Activated CD4-positive, alpha-beta T cell treated with anti-CD3 and anti-CD28 coated beads, Interleukin-10, Interleukin-2, amounts not matched to agents 100 ng/mL and 50 ng/mL, durations not matched to agents 16 hours and 8 hours (primary cell): ENCODE measurements at places on chromosomes 6 and 20.

- DNase-seq, result no peak
Measured at GRCh38 chr6:100188754-100189153, 194.7 kb upstream of the MCHR2 start.

DNA sequence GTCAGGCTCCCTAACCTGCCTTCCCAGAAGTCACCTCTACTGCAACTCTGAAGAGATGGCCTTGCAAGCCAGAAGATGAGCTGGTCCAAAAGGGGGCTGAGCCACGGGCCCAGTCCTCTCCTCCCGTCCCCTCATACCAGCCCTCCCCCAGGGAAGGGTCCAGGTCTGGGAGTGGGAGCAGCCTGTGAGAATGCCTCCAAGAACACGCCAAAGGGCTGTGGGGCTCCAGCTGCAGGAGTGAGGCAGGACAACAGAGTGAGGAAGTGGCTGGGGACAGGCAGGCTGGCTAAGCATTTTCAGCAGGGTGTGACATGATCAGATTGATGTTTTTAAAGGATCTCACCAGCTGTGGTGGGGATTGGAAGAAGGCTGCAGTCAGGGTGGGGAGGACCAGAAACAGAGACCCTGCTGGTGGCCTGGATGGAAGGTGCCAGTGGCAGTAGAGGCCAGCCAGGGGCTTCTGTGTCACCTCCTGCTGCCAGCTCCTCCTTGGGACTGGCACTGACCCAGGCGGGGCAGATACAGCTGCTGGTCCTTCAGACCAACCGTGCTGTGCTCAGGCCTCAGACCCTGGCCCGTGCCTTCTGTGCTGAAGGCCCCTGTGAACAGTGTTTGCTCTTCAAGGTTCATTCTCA, 257.6 kb downstream of the NRN1 start:
- no peak for DNase-seq

GRCh38 chr6:34319471-34319885, 70.7 kb upstream of the SMIM29 start:
- no peak for DNase-seq

GRCh38 chr6:49546331-49546730, 4.1 kb upstream of the C6orf141 start:
- DNase-seq, result no peak

GRCh38 chr6:7134999-7135745, 27.4 kb downstream of the RREB1 start:
- DNase-seq, result peak; percentile 47

GRCh38 chr20:32535316-32535952, 49.7 kb downstream of the NOL4L start:
- DNase-seq, result no peak

DNA sequence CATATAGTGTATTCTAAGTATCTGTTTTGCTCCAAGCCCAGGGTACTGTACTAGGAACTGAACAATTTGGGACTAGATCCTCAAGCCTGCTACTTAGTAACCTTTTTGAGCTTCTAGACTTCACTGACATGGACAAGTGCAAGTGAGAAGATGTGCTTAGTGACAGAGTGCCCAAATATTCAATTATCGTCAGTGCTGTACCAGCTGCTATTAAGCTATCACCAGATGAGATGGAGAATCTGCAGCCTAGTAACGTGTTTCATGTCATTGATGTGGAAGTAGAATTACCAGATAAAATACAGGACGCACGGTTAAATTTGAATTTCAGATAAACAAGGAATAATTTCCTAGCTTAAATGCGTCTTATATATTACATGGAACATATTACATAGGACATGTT, 218.3 kb downstream of the ARID1B start:
- no peak for DNase-seq

DNA sequence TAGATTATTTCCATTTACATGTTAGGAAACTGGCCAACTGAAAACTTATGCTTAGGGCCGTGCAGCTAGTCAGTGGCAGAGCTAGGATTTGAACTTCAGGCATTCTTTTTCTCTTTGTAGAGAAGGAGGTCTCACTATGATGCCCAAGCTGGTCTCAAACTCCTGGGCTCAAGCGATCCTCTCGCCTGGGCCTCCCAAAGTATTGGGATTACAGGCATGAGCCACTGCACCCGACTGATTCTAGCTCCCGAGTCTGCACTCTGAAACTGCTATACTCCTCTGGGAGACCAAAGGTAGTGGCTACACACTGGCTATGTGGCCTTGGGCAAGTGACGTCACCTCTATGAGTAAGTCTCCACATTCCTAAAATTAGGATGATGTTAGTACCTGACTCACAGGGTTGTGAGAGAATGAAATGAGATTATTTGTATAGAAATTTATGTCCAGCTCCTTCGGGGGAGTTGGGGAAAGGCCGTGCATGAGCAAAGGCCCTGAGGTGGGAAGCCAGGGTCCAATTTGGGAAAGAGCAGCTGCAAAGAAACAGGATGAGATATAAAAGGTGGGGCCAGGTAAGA, 6.4 kb downstream of the PLTP start:
- no peak for DNase-seq

GRCh38 chr20:63536241-63536977, 767 bp downstream of the PTK6 start:
- DNase-seq, result no peak

DNA sequence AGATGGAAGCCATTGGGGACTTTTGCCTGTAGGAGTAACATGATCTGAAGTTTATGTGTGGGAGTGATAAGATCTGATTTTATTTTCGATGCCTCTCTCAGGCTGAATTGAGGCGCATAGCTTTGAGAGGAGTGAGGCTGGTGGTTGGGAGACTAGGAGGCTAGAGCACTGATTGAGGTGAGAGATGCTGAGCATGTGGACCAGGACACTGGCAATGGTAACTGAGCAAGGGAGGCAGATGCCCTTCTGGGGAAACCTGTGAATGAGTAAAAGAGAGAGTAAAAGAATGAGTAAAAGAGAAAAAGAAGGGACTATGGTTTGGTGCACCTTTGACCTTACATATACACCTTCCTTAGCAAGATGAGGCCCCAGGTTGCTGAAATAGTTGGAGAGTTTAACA, 3.0 kb downstream of the RRP36 start:
- peak; percentile 55 for DNase-seq

DNA sequence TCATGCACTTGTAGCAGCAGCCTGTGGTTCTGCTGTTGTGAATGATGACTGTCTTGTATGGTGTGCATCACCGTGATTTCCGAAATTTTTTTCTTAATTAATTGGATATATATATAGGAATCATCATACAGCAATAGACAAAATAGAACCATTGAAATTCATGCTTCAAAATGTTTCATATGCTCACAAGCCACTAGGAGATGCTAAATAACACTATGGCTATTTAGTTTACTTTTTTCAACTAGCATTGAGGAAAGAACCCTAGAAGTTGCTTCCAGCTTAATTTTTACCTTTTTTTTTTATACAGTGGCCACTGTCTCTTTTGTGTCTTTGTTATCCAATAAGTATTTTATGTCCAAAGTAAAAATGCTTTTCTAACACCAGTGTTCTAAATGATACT, 485.4 kb downstream of the CDKAL1 start:
- no peak for DNase-seq

DNA sequence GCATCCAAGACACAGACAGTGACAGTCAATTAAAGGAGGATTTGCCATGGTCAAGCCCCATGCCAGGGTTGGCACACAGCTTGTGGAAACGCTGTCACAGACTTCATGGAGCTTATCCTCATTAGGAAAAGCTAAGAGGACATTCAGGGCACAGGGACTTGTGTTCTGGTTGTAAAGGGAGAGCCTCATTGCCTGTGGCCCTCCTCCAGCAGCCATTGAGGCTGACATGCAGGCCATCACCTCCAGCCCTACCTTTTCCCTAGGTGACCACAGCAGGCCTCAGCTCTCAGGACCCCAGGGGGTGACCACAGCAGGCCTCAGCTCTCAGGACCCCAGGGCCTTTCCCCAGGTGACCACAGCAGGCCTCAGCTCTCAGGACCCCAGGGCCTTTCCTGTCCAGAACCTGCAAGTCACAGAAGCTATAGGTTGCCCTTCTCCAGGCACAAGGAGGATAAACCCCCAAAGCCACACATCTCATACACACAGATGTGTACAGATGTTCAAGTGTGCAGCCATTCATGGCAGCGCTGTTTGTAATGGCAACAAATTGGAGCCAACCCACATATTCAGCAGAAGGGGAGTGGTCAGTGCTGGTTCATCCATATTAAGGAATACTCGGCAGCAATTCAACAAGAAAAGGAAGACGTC, 26.1 kb downstream of the DUSP22 start:
- no peak for DNase-seq

DNA sequence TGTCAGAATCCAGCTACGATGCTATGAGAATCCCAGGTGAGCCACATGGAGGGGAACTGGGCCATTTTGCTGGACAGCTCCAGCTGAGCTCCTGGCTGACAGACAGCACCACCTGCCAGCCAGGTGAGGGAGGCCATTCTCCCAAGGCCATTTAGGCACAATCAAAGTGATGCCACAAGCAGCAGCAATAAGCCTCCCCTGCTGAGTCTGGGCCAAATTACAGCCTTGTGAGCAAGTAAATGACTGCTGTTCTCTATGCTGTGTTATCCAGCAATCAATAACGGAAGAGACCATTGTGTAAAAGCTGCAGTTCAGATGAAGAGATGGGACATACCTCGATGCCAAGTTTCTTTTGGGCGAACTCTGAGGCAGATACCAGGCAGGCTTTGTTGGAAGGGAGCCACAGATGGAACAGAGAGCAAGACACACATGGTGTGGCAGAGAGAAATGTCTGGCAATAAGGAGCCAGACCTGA, 14.0 kb upstream of the SCGN start:
- no peak for DNase-seq

DNA sequence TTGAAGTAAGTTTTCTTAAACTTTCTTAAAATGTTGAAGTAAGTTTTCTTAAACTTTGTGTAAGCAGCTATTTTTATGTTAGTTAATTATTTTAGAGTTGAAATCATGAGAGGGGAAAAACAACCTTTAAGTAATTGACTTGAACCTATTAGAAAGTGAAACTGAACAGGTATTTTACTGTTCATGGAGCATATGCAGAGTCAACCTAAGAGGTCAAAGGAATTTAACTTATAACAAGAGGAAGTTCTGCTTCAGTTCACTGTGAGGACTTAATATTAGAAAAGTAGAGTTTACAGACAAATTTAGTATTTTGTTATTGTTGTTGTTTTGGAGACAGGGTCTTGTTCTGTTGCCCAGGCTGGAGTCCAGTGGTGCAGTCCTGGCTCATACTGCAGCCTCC, 38.0 kb downstream of the CDYL start:
- no peak for DNase-seq

- DNase-seq, result peak; percentile 73
Measured at GRCh38 chr6:41732591-41733359, 2.6 kb downstream of the TFEB start.

GRCh38 chr6:37142050-37142614, 27.8 kb upstream of the PIM1 start:
- DNase-seq, result no peak

GRCh38 chr20:36259177-36260061, 23.1 kb downstream of the AAR2 start:
- no peak for DNase-seq

GRCh38 chr6:5967594-5967993, 39.1 kb downstream of the NRN1 start:
- DNase-seq, result no peak

GRCh38 chr6:14747881-14748520, 497.9 kb upstream of the JARID2 start:
- peak; percentile 67 for DNase-seq

GRCh38 chr6:2450546-2450945, 205.1 kb upstream of the GMDS start:
- DNase-seq, result no peak

DNA sequence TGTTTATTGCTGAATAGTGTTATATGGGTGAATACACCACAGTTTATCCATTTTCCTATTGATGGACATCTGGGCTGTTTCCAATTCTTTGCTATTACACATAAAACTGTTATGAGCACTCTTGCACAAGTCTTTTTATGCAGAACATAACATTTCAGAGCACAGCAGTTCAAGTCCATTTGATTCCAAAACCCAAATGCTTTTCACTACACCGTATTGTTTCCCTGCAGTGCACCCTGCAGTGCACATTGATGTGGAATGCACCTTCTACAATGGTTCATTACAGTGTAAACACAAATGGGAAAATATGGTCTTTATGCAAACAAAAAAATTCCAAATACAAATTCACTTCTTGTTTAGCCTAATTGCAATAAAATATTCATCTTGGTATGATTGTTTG, 3.6 kb upstream of the SLC2A12 start:
- no peak for DNase-seq

- DNase-seq, result no peak
Measured at GRCh38 chr20:40173872-40174271, 515.2 kb downstream of the MAFB start.

DNA sequence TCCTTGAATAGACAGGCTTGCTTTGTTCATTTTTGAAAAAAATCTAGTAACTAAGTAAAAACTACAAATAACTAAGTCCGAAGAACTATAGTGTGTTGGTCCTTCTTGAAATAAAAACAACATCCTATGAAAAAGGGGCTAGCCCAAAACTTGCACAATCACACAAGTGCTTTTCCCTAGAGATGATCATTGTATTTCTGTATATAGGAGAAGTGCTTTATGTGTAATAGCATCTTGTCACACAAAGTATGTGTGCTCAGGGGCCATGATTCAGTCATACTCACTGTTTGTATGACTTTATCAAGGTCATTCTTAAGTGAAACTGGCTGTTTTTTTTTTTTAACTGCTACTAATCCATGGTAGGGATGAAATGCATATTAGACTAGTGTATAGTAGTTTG, 179.8 kb downstream of the DTNBP1 start:
- DNase-seq, result no peak
